Activated CD8-positive, alpha-beta memory T cell treated with anti-CD3 and anti-CD28 coated beads, Interleukin-2, amount 10 ng/mL, durations not matched to agents 7 days and 5 days (primary cell): ENCODE measurements at places on chromosomes 1 and 21. TPM values are rescaled to one million over a fixed set of nuclear protein-coding genes. Genes with fewer than 3 reads are reported as not detected.

KCNJ15 gene
- total RNA-seq: not detected

DNA sequence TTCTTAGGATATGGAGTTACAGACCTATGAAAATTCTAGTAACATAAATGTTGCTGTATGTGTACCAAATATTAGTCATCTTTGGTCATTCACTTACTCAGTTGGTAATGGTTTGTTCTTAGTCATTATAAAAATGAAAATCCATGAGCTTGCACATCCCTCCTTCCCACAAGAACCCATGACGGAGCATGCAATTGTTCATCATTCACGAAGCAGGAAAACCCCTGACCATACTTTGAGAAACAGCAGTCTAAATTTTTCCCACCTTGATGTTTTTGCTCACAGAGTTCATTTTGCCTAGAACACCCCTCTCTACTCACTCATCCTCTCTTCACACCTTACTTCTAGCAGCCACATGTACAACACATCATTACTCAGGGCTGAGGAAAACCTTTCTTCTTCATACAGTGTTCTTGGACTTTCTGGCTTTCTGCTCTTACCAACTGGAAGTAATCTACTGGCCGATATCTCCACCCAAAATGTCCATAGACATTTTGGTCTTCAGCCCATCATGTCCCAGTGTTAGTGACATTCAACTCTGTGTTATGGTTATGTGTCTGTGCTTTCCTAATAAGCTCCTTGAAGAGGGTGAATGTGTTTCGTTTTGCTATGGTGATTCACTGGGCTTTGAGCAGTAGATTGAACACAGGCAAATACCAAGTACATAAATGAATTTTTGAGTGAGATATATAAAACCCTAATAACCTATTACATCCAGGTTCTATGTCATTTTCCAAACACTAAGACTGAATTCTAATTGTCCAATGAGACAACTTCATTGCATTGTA, 189.9 kb downstream of the ZC3H11B start:
- DNase-seq: no peak

DNA sequence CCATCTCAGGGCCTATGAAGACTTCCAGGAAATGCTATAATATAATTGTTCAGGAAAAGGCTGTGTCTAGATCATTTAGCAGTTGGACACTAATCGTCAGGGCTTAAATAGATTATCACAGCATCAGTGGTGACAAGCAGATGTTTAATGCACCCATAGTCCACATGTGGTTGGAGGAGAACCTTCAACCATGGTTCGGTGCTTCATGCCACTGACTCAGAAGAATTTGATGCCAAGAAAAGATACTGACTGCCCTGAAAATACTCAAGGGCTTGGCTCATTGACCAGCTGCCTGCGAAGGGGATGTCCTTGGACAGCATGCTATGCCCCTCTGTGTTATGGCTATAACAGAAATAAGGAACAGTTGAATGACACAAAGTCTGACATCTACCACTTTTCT, 175.7 kb downstream of the HHIPL2 start:
- DNase-seq: no peak

DNA sequence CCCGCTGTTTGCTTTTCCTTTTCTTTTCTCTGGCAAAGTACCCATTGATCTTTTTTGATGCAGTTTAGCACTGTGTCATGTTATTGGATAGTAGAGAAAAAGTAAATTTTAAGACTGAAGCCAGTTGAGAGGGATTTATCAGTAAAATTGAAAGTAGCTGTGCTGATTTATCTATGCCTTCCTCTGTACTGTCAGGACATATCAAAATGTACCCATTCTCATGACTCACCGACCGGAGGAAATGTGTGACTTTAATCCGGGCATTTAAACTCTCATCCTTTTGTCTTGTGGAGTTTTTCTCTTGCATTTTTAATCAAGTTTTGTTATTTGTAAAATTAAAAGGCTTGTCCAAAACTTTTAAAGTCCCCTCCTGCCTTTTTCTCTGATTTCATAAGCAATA, 276.6 kb upstream of the FMN2 start:
- DNase-seq: no peak
